ENCODE measurements at places on chromosomes 11 and 22.

- DNase-seq = no peak
Observed at GRCh38 chr11:95498722-95499425, 267.9 kb upstream of the SESN3 start.

DNA sequence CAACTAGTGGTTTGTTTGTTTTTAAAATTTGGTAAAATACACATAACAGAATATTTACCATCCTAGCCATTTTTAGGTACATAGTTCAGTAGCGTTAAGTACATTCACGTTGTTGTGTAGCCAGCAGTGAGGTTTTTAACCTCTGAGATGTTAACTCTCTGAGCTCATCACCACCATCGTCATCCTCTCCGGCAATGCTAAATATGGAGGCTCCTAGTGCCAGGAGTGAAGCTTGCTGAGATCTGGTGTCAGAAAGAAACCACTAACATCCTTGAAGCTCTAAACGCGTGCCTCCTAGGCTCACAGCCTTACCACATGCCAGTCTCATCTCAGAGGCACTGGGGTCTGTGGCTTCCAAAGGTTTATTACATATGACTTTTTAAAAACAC lies 330.2 kb upstream of the B3GAT1 start:
- DNase-seq = no peak

- DNase-seq = no peak
Observed at GRCh38 chr11:47264119-47264518, 5.8 kb upstream of the MADD start.

DNA sequence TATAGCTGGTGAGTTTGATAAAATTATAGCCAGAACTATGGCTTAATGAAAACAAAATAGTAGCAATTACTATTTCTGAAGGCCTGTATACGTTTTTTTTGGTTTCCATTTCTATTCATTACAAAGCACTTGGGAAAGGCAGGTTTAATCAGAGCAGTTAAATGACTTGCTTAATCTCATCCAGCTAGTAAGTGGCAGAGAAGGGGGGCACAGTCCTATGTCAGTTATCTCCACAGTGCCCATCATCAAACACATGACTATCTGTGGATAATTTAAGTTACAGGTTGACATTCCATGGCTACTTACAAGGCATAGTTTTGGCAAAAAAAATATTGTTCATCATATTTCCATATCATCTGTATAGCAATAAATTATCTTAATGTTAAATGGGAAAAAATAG lies 93.7 kb downstream of the PGR start:
- DNase-seq = no peak

DNA sequence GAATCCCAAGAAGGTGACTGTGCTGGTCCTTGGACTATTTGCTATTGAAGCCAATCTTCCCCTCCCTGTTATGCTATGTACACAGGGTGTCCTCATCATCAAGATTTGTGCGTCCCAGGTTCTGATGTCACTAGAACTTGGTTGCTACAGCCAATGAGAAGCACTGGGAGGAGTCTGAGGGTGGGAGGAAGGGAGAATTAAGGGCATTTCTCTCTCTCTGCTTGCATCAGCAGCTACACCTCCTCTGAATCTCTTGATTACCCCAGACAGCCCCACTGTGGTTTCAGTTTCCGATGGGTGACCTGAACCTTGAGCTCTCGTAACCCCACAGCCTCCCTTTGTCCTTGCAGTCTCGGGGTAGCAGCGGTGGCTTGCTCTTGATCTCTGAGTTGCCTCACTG lies 212.4 kb upstream of the SESN3 start:
- no peak for DNase-seq

- no peak for DNase-seq
Observed at GRCh38 chr11:86101941-86102407, 33.1 kb upstream of the PICALM start.

GRCh38 chr22:20802452-20802851 lies 28.5 kb downstream of the SERPIND1 start:
- no peak for DNase-seq

- no peak for DNase-seq
Observed at GRCh38 chr11:67262731-67263675, 3.3 kb upstream of the GRK2 start.

- peak; percentile 57 for DNase-seq
Observed at GRCh38 chr11:68447015-68447801, 13.3 kb upstream of the PPP6R3 start.

DNA sequence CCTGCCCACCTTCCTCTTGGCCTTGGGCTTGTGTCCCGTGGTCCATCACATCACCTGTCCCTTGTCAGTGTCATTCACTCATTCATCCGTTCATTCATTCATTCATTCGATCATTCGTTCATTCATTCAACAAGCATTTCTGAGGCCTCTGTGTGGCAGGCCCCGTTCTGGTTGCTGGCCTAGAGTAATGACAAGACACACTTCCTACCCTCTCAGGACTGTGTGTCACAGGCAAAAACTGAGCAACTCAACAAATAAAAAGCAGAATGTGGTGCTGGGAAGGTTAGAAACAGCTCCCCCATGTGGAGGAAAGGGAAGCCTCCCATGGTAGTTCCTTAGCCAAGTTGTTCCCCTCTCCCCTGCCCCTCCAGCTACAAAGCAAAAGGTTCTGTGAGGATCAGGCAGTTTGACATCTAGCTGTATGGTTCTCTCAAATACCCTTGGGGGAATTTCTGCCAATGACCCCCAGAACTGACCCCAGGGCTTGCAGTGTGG lies 1.6 kb upstream of the OMP start:
- DNase-seq = no peak

- DNase-seq = no peak
Observed at GRCh38 chr11:134883484-134883883, 471.4 kb upstream of the B3GAT1 start.

DNA sequence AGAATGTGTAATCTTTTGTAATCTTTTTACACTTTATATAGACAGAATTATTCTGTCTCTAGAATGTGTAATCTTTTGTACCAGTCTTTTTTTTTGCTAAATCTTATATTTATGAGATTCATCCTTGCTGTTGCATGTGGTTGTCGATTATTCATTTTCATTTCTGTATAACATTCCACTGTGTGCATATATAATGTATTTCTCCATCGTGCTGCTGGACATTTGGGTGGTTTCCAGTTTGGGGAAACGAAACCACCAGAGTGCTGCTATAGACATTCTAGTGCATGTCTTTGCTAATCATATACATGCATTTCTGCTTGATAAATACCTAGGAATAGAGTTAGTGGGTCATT lies 146.5 kb downstream of the GRIK4 start:
- DNase-seq = no peak

DNA sequence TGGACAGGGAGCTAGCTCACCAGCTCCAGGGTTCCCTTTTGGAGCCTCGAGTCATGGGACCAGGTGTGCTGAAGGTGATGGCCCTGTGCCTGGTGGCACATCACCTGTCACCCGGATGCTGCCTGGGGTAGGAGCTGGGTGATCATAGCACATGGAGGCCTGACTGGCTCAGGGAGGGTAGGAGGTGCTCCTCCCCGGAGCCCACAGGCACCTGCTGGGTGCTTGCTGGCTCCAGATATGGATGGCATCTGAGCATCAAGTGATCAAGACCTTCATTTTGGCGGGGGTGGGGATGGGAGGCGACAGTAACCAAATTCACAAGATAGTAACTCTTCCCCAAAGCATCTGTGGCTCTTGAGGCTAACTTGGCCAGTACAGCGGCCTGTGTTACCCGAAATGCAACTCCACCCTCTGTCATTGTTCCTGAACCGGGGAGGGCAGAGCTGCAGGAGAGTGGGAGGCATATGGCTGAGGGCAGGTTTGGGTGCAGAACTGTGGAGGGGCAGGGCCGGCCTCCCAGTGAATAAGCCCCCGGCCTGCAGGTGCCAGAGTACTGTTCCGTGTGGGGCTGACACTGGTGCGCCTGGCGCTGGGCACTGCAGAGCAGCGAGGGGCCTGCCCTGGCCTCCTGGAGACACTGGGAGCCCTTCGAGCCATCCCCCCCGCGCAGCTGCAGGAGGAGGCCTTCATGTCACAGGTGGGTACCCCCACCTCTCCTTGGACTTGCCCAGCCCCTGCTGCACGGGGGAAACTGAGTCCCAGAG lies 4.7 kb downstream of the TBC1D10C start:
- DNase-seq = no peak

DNA sequence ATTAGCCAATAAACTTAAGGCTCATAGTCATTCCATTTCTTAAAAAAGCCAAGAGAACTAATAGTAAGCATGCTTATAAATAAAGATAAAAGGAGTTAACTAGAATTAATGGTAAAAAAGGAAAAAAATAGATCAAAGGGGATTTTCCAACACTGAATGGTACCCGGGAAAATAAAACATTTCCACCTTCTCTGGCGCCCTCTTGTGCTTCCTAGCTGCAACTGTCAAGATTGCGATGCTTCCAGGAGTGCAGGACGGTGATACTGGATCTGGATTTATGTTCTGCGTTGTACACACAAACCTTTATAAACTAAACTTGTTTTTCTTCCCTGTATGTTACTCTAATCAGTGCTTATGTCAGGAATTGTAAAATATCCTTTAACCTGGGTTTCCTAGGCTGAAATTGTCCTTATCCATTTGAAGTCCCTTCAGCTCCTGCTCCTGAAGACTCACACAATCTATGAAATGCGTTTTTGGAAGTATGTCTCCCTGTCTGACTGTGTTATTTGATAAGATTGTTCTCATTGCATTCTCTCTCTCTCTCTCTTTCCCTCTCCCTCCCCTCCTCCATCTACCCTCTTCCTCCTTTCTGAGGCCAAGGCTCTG lies 9.6 kb upstream of the HTATIP2 start:
- no peak for DNase-seq

- no peak for DNase-seq
Observed at GRCh38 chr22:42432020-42432596, at the start of gene NFAM1. Gene NFAM1, minus strand, starts transcription at chr22:42432403. Its CDS starts 46 bp downstream, at chr22:42432357.

GRCh38 chr22:37639070-37639760 lies at the start of gene SH3BP1:
Gene SH3BP1, plus strand, starts transcription at chr22:37639669. Its CDS starts 119 bp downstream, at chr22:37639788.
- DNase-seq = peak; percentile 41

DNA sequence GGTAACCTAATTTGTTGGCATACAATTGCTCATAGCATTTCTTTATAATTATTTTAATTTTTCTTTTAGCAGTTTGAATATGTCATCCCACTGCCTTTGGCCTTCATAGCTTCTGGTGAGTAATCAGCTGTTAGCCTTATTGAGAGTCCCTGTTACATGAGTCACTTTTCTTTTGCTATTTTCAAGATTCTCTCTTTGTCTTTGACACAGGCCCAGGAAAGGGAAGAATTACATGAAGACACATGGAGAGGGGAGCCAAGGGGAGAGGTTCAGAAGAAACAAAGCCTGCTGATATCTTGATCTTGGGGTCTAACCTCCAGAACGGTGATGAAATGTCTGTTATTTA lies 418.2 kb downstream of the METTL15 start:
- no peak for DNase-seq

DNA sequence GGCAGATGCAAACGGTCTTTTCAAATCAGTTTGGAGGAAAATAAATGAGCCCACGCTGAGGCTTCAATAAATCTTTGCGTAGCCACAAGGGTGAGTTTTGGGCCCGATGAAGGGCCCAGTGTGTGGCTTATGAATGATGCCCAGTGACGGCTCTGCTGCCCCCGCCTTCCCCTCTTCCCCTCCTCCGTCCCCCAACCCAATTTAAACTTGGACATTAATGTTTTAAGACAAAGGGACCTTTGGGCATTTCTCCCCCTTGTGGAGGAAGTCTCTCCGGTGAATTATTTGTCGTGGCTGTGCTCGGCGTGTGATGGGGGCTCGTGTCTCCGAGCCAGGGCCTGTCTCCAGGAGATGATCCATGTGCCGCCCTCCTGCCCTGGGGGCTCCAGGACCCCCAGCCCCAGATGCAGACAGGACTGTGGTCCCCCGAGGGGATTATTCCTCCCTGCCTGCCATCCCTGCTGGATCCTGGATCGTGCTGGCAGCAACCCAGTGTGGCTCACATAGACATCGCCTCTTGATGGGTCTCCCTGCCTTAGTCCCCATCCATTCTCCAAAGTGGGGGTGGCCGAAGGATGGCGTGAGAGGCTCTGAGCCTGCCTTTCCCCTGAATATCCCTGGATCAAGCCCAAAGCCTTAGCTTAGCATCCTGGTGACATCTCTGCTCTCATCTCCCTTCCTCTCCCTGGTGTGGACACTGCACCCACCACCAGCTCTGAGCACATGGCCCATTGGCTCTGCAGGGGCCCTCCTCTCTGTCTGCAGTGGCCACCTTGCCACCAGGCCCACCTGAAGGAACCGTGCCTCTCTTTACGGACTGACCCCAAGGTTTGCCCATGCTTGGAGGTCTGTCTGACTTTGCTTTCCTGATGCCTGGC lies 56.4 kb downstream of the SMIM38 start:
- DNase-seq = no peak

GRCh38 chr22:31932863-31933262 lies 11.5 kb upstream of the YWHAH start:
- no peak for DNase-seq

- DNase-seq = no peak
Observed at GRCh38 chr11:64196626-64197025, 9.9 kb upstream of the FERMT3 start.

DNA sequence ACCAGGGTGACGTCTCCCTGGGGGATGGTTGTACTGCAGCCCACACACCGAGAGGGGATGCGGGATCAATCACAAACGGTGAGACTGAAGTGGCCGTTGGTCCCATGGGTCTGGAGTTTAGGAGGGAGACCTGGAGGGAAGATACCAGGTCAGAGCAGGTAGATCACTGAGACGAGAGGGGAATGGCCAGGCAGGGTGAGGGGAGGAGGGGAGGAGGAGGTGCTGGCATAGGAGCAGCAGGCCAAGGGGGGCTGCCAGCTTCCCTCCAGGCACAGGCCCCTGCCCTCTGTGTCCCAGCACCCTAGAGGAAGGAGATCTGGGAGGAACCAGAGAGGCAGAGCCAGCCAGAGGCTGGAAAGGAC lies 7.0 kb downstream of the MAPK8IP2 start:
- DNase-seq = no peak

DNA sequence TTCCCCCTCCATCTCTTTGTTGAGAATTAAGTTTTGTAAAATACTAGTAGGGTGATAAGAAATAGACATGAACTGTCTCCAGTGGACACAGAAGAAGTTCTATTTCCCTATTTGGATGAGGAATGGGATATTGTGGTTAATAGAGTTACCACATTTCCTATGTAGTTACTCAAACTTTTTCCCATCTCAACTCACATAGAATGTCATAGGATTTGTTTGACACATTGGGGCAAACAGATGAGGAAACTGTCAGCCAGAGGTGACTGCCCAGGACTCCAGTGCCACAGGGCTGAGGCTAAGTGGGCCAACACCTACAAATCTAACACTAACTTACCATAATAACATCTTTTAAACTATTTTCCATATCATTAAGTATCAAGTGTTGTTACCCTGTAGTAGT lies 58.3 kb downstream of the CCDC83 start:
- DNase-seq = no peak

DNA sequence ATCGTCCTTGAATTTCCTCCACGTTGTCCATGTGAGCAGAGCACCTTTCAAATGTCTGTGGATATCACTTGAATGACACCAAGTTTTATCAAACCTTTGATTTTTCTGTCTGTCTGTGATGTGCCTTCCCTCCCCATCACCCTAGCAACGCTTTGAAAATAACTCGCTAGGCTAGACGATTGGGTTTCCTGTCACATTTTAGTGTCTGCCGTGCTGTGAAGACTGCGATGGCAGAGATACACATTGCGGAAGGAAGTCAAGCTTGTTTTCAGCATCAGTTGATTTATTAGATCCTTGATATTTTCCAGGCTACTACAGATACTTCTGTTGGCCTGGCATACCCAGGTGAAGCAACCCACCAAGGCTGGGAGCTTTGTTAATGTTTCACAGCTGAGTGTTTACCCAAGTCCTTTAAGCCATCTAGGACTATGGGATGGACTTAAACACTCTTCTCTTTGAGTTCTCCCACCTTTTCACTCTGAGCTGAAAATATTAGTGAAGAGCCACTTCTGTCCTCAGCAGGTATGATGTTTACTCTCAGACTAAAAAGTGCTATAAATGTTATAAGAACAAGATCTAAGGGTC lies 93.6 kb upstream of the CD44 start:
- peak; percentile 61 for DNase-seq

GRCh38 chr11:32892355-32893092 lies at the start of gene QSER1:
Gene QSER1, plus strand, starts transcription at chr11:32892811. Its CDS starts 315 bp downstream, at chr11:32893126.
- DNase-seq = peak; percentile 55

Measured in activated gamma-delta T cell treated with anti-CD3 and anti-CD28 coated beads, Interleukin-2, amount 50 U/mL, for 16 hours (primary cell).